ENCODE measurements at places on chromosomes 5 and 9.

DNA sequence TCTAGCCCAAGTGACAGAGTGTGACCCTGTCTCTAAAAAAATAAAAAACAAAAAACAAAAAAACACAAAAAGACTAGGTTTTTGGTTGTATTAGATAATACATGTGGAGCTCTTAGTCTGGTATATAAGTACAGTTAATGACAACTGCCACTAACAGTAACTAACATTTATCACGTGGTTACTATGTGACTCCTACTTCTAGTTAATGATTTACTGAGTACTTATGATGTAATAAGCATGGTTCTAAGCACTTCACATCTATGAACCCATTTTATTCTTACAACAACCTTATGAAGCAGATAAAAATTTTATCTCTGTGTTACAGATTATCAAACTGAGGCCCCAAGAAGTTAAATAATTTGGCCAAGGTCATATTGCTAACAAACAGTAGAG lies 6.1 kb upstream of the TMEFF1 start:
- DNase-seq: no peak

GRCh38 chr5:43609752-43610151 lies 6.8 kb downstream of the NNT start:
- no peak for DNase-seq

DNA sequence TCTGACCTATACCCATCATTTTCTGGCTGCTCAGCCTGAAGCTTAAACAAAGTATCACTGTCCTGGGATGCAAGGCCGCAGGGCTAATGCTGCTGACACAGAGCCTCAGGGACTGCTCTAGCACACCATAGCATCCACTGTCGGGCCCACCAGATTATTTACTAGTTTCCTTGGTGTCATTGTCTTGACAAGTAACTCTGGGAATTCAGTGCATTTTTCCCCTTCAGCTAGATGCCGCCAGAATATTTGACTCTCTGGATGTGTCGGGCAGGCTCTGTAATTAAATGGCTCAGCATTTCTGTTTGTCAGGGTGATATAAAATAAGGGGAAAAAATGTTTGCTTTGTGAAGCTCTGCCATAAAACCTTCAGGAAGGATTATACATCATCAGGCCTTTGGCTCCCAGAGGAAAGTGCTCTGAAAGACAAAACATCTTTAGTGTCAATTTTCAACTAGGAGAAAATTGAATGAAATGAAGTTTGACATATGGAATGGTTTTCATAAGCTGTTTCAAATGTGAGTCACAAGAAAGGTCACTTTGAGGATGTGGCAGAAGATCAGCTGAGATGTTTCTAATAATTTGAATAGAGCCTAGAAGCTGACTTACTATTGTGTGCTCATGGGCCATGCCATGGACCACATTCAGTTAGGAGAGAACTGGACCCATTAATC lies 350.1 kb downstream of the TMEM232 start:
- no peak for DNase-seq

DNA sequence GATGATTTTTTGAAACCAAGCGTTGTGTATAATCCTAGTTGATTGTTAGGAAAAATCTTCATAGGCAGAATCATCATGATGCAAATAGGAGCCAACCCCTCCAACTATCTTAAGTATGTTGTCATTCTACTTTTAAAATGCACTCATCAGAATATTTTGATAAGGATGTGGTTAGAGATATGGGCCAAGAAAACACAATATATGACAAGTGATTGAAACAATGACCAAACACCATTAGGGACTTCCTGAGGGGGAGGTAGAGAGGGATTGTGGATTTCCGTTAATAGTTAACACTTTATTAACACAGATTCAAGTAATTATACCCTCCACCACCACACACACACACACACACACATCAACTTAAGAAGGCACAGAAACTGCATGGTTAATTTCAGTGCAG lies 143.3 kb downstream of the ARSB start:
- no peak for DNase-seq

DNA sequence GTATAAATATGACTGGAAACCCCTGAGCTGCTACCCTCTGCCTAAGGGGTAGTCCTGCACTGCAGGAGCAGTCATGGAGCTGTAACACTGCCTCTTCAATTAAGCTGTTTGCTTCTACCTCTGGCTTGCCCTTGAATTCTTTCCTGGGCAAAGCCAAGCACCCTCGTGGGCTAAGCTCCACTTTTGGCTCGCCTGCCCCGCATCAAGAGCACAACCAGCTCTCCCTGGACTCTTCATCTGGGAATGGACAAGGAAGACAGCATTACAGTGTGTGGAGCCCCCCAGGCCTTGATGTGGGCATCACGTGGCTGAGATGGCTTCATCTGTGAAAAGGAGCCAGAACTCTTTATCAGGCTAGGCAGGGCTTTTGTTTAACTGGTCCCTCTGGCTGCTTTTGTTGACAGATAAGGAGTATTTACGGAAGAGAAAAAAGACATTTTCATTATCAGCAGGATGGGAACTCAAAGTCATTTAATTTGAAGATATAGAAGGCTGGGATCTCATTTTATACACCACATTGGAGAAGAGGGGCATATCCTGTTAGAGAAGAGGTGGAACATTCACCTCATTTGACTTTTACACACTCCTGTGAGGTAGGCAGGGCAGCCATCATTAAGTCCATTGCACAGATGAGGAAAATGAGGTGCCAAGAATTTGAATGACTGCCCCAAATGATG lies 137.8 kb downstream of the SEMA6A start:
- DNase-seq: no peak

- DNase-seq: no peak
Measured at GRCh38 chr9:16360247-16360646, 510.2 kb downstream of the BNC2 start.

DNA sequence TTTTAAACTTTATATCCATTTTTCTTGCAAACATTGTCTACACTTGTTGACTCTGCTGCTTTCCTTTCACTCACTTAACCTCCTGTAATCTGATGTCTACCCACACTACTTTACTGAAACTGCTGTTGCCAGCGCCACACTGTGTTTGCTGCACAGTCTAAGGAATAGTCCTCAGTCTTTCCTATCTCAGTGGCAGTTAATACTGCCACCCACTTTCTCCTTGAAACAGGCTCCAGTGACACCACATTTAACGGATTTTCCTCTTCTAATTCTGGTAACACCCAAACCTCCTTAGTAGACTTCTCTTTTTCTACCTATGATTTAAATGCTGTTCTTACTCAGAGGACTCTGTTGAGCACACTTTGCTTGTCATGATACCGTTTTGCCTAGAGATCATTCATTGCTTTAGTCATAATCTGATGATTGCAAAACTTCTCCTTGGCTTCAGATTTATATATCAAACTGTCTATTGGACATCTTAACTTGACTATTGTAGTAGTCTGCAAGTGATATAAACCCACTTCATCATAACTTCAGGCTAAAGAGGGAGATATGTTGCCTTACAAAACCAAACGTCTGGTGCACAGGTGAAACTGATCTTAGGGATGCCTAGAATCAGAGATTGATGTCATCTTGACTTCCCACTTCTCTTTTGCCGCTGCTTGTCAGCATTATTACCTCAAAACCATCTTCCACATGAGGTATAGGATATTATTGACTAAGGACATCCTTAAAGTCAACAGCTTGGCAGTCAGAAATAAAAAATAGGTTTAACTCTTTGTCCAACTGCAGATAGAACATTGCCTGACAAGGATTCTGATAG lies 94.1 kb downstream of the CDC42SE2 start:
- DNase-seq: no peak

- DNase-seq: no peak
Measured at GRCh38 chr5:90830058-90830457, 271.5 kb downstream of the ADGRV1 start.

- DNase-seq: no peak
Measured at GRCh38 chr5:58452566-58453258, 7.2 kb downstream of the PLK2 start.

- no peak for DNase-seq
Measured at GRCh38 chr9:100667448-100667847, 89.6 kb downstream of the CAVIN4 start.

DNA sequence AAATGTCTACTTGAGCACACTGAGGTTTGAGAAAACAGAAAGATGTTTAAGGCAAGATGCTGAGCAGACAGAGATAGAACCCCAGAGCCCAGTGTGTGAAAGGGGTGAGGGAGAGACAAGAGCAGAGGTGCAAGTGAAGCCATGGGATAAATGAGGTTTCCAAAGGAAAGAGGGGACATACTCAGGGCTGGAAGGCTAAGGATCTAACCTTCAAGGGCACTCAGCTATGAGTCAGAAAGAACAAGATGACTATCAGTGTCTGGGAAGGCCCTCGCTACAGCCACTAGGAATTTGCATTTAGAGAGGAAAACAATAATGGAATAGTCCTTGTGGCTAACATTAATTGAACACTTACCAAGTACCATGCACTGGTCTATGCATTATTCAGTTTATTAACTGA lies 113.7 kb downstream of the HTR4 start:
- no peak for DNase-seq

DNA sequence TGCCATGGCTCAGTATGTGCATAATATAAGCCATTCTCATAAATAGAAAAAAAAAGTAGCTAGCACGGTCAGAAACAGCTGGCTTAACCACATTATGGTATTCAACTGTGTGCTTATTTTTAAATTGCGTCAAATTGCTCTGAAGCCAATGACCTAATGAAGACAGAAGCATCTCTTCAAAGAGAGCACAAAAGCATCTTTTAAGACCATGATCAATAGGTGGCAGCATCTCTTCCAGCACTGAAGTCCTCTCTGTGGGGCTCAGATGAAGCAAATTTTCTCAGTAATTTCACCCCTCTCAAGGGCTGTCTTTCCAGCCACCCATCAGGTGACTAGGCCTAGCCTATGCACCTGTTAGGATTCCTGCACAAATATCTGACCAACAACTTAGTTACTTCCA lies 251.4 kb downstream of the GLIS3 start:
- DNase-seq: no peak

DNA sequence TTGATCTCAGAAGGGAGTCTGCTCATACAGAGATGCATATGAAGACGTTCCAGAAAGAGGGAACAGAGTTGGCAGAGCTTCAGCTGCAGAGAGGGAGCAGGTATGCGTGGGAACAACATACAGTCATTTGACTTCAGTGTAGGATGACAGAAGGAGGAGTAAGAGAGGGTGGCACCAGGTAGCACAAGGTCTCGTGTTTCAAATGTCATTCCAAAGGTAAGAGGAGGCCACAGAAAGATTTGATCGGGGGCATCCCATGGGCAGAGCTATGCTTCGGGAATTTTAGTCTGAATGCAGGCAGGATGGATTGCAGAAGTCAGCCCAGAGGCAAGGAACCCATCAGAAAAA lies 367.1 kb downstream of the CDK5RAP2 start:
- DNase-seq: no peak

DNA sequence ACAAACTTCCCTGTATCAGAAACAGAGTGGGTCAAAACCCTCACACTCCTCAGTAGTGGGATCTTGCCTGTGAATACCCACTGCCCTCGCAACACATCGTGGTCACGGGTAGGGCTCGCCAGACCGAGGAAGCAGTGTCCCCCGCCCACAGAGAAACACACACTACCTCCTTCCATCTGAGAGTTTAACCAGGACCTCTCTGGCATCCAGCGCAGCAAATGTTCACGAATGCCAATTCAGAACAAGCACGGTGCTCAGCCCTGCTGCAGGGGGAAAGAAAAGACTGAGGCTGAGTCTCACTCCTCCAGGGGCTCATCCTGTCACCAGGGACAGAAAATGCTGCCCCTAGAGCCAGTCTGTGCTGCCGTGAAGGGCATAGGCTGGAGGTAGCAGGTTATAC lies 42.5 kb upstream of the SYNPO start:
- DNase-seq: no peak

- DNase-seq: no peak
Measured at GRCh38 chr9:89052470-89053097, 61.3 kb downstream of the S1PR3 start.
